Stimulated activated CD4-positive, alpha-beta T cell treated with anti-CD3 and anti-CD28 coated beads, Interleukin-15, amount 100 ng/mL, for 24 hours (primary cell): ENCODE measurements at places on chromosomes 1 and 21.

- DNase-seq: no peak
Measured at GRCh38 chr1:161706482-161707347, at the start of gene FCRLA. Gene FCRLA (plus strand): TSS chr1:161707229. CDS start chr1:161707265, 36 bp downstream.

- no peak for DNase-seq
Measured at GRCh38 chr1:212013672-212014071, 21.7 kb downstream of the INTS7 start.

- DNase-seq: no peak
Measured at GRCh38 chr1:172607145-172607544, 51.8 kb upstream of the FASLG start.

- DNase-seq: no peak
Measured at GRCh38 chr1:85274969-85275453, 1.4 kb downstream of the BCL10 start.

GRCh38 chr1:34984793-34985608, at the start of gene TMEM35B:
Gene TMEM35B (minus strand): TSS chr1:34985347. CDS start chr1:34985305, 42 bp downstream.
- DNase-seq: peak; percentile 85

DNA sequence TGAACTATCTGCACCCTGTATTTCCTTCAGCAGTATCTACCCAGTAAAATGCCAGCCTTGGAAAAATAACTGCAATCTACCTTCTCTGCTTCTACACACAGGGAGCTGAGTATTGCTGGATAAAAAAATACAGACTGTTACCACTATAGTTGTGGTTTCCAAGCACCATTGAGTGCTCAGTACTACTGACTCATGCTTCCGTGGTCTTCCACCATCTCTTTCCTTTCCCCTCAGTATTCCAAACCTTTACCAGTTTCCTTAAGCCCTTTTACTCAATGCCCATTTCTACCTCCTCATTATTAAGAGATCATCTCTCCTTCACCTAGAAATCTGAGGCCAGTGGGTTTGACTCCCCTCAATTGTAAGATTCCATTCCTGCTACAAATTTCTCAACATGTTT, 23.8 kb downstream of the GLMN start:
- no peak for DNase-seq

- DNase-seq: no peak
Measured at GRCh38 chr1:202134645-202135172, 9.8 kb downstream of the ARL8A start.

DNA sequence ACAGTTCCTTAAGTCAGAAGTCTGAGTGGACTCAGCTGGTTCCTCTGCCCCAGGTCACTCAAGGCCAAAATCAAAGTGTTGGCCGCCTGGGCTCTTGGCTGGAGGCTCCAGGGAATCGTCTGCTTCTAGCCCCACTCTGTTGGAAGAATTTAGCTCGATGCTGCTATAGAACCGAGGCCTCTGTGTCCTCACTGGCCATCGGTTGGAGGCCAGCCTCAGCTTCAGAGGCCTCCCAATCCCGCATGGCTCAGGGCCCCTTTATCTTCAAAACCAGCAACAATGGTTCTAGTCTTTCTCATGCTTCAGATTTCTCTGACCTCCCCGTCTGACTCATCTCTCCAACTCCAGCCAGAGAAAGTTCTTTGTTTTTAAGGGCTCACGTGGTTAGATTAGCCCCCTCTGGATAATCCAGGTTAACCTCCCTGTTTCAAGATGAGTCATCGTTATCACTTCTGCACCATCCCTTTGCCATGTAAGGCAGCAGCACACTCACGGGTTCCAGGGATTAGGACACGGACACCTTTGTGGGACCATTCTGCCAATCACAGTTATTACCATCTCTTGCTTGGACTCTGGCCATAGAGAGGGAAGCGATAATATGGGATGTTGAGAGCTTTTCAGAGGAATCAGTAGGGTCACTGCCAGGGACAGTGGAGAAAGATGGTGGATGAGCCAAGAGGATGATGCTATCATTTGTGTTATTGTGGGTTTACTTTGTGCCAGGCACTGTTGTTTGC, 13.6 kb downstream of the FHAD1 start:
- no peak for DNase-seq

DNA sequence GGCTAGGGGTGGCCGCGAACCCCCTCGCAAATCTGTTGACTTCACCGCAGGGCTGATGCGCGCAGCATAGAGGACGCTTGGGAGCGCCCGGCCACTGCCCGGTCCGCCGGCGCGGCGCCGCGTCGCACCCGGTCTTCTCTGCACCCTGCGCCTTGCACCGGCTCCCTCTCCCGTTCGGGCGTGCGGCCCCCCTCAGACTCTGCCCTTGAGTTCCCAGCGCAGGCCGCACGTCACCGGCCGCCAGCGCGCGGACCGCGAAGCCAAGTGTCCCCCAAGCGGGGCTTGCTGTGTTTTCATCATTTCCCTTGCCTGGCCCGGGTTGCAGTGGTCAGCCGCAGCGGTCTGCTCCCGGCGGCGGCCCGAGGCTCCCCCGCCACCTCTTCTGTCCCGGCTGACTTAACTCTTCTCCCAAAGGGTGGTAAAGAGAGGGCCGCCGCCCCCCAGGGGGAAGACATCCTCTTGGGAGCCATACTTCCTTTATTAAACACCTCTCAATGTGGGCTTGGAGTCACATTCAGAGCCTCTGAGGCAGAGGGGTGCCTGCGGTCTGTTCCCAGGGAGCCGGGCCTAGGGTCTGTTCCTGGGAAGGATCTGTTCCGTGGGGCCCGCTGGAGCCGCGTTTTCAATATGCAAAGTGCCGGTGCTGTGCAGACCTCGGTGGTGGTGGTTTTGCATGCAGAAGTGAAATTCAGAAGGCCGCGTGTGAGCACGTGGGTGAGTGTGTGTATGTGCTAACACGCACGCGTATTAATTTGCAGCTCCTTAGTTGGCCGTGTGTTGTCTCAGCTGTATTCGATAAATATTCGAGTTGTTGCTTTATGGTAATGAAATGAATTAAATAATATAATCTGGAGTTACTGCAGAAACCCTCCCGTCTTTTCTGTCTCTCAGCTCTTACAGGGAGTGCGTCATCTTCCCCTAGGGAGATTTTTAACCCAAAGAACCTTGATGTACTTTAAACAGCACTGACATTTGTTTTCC, 17.6 kb downstream of the PBX1 start:
- DNase-seq: no peak

- DNase-seq: no peak
Measured at GRCh38 chr1:9322661-9323244, 30.1 kb downstream of the SPSB1 start.

- DNase-seq: no peak
Measured at GRCh38 chr1:26913389-26913753, 404 bp downstream of the NR0B2 start.

DNA sequence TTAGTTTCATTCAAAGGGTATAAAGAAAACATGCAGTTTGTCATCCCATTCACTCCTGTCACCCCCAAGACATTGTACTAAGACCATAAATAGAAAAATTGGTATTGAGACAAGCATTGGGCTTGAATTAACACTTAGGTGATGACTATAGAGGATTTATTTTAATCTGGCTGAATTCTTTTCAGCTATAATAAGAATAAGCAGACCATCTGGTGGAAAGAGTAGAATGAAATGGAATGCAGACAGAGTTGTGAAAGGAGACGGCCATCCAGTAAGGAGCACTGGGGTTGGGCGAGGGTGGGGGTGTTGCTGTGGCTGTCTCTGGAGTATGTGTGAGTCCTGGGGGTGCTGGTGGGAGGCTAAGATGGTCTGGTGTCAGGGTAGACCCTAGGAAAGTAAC, 125.0 kb upstream of the IVNS1ABP start:
- no peak for DNase-seq

- DNase-seq: no peak
Measured at GRCh38 chr1:172748201-172748600, 89.3 kb downstream of the FASLG start.

DNA sequence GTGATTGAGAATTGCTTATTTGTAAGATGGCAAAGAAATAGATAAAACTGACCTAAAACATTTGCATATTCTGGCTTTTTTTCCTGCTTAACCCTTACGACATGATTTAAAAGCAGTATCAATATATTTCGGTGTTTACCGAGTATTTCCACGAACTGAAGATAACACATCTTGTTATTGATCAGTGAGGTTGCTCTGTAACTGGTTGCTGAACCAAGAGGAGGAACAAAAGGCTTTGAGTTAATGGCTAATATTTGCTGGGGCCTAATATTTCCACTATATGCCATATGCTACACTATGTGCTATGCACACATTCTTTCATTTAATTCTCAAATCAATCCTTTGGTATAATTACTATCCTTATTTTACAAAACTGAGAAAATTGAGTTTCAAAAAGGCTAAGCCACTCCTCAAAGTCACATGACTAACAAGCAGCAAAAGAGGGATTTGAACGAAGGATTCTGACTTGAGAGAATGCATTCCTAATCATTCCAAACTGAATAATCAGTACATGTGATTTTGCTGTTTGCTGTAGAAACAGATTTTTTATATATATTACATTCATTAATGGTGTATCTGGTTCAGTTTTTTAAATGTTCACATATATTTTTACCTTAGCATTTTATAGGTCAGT, 346.0 kb downstream of the USP25 start:
- DNase-seq: no peak

GRCh38 chr1:171772312-171772711, 9.1 kb upstream of the METTL13 start:
- DNase-seq: no peak

- no peak for DNase-seq
Measured at GRCh38 chr1:83706354-83706938, 292.5 kb downstream of the TTLL7 start.

DNA sequence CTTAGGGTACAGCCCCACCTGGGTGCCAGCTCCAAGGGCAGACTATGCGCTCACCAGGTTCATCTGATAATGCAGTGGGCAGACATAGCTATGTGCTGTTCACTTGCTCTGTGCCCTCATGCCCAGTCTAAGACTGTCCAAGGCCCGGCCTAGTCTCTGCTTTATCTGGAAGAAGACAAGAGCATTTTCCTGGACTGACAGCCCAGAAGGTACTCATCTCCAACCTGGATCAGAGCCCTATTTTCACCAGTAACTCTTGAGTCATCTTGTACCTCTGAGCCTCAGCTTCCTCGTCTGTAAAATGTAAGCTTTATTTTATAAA, 28.5 kb upstream of the LRRC8C start:
- DNase-seq: peak; percentile 46

GRCh38 chr1:30450148-30450817, 273.1 kb downstream of the MATN1 start:
- no peak for DNase-seq

DNA sequence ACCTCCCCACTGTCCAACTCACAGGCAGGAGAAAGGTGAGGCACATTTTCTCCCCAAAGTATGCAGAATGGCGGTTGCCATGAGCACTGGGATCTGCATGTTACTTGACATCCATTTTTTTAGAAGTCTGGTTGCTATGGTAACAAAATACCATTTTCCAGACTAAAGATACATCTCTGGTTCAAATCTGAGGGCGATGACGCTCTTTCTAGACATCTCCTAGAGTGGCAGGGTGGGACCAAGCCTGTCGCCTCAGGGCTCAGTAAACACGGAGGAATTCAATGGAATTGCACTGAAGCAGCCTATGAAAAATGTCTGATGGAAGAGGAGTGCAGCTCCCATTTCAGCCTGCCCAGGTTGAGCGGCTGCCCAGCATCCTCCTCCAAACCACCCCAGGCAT, 21.5 kb upstream of the FAM43B start:
- DNase-seq: no peak

GRCh38 chr1:192401825-192402224, 85.0 kb downstream of the RGS21 start:
- no peak for DNase-seq

- DNase-seq: no peak
Measured at GRCh38 chr1:152497273-152497672, 13.3 kb upstream of the LCE5A start.

GRCh38 chr1:84632673-84633434, 57.4 kb downstream of the SSX2IP start:
- DNase-seq: no peak

DNA sequence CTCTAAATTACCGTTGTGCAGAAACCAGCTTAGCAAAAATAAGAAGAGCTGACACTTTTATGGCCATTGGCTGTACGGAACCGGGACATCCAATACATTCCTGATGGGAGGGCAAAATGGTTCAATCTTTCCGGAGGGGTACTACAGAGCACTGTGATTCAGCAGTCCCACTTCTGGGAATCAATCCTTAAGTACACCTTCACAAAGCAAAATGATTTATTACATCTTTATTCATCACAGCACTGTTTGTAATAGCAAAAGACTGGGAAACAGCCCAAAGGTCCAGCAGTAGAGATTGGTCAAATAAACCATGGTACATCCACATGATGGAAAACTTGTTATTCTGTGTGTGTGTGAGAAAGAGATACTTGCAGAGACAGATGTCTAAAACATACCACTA, 9.7 kb downstream of the GNG12 start:
- no peak for DNase-seq

DNA sequence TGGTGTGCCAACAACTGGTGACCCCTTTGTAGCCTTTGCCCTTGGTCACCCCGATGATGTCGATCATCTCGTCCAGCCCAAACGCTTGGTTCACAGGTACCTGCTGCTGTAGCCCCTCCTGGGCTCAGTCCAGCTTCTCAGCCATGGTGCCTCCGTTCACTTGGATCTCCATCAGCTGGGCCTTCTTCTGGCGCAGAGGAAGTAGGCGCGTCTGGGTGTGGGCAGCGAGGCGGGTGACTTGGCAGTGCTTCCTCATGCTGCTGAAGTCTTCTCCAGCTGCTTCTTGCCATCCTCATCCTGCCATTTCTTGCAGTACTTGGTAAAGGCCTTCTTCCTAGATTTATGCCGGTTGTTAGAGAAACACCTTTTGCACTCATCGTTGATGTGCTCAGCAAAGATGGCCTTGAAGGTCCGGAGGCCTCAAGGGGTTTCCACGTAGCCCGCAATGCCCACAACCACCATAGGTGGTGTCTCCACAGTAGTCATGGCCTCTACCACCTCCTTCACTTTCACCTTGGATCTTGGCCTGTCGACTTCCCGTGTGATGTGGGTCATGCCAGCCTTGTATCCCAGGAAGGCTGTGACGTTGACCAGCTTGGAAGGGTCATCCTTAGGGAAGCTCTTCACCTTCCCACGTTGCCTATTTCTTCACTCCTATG, 13.0 kb downstream of the DOP1B start:
- DNase-seq: peak; percentile 7

GRCh38 chr1:8388732-8389562, 71.0 kb downstream of the SLC45A1 start:
- no peak for DNase-seq

GRCh38 chr1:234154320-234155251, 218.7 kb upstream of the COA6 start:
- peak; percentile 11 for DNase-seq

- no peak for DNase-seq
Measured at GRCh38 chr1:81551946-81552345, 248.8 kb upstream of the ADGRL2 start.

DNA sequence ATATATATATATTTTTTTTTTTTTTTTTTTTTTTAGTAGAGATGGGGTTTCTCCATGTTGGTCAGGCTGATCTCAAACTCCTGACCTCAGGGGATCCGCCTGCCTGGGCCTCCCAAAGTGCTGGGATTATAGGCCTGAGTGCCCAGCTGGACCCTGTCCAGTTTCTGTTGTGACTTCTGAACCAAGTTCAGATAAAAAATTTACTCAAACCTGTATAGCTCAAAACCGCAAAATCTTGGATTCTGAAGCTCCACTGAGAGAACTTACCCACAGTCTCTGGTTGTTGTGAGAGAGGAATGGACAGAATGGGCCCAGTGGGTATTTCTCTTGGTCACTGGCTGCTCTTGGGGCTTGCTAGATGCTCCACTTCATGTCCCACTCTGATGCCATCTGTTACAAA, 76.4 kb downstream of the HS2ST1 start:
- DNase-seq: no peak
